NCI-H1105 treated with DMSO at 0.1 percent for 48 hours (cell line): ENCODE measurements at places on chromosomes 16 and 17.

DNA sequence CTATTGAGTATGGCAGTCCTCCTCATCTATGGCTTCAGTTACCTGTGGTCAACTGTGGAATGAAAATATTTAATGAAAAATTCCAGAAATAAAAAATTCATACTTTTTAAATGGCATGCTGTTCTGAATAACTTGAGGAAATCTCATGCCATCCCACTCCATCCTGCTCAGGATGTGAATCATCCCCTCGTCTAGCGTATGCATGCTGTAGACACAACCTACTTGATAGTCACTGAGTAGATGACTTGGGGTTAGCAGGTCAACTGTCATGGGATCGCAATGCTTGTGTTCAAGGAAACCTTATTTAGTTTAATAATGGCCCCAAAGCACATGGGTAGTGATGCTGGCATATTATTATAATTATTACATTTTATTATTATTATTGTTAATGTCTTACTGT lies 4.8 kb upstream of the VAC14 start:
- DNase-seq, result no peak

- DNase-seq, result no peak
Observed at GRCh38 chr17:61366076-61366714, 33.4 kb upstream of the TBX2 start.

- no peak for DNase-seq
Observed at GRCh38 chr17:71334048-71334751, 786.6 kb upstream of the SOX9 start.

- DNase-seq, result no peak
Observed at GRCh38 chr17:82231562-82232321, 2.9 kb downstream of the SLC16A3 start.

- DNase-seq, result no peak
Observed at GRCh38 chr17:77824780-77825280, 133.7 kb upstream of the TNRC6C start.

DNA sequence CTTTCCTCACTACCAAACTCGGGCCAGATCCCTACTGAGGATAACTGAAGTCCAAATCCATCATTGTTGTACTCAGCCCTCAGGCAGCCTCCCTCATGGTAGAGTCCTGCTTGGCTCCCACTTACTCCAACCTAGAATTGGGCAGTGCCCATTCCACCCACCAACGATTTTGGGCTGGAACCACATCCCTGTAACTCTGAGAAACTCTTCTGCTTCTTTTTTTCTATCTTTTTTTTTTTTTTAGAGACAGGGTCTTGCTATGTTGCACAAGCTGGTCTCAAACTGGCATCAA lies 1.2 kb downstream of the PRR14 start:
- no peak for DNase-seq

GRCh38 chr17:63699638-63700527 lies at the start of gene LIMD2:
Gene LIMD2, minus strand, starts transcription at chr17:63700125. Its CDS starts 827 bp downstream, at chr17:63699298.
- DNase-seq, result peak; percentile 49

GRCh38 chr17:39325528-39326240 lies 75.7 kb downstream of the FBXL20 start:
- no peak for DNase-seq

GRCh38 chr17:46862949-46863348 lies 11.6 kb downstream of the WNT9B start:
- DNase-seq, result no peak

- no peak for DNase-seq
Observed at GRCh38 chr16:10776280-10776679, 32.6 kb downstream of the NUBP1 start.

- no peak for DNase-seq
Observed at GRCh38 chr16:62137996-62138395, 101.8 kb upstream of the CDH8 start.

DNA sequence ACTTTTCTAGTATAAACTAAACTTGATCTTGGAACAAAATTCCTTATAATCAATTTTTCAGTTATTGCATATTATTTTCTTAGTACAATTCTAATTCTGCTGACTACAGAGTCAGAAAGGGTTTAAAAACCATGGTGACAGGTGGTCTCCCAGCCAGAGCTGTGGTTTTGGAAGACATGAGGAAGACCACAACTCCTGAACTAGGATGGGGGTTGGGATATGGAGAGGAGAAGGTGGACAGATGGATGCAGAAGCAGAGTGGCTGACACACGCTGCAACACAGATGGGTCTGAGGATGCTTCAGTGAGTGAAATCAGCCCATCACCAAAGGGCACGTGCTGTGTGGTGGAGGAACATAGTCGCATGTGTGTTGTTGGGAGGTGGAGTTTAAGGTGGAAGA lies 187.7 kb downstream of the LGALS9B start:
- no peak for DNase-seq

DNA sequence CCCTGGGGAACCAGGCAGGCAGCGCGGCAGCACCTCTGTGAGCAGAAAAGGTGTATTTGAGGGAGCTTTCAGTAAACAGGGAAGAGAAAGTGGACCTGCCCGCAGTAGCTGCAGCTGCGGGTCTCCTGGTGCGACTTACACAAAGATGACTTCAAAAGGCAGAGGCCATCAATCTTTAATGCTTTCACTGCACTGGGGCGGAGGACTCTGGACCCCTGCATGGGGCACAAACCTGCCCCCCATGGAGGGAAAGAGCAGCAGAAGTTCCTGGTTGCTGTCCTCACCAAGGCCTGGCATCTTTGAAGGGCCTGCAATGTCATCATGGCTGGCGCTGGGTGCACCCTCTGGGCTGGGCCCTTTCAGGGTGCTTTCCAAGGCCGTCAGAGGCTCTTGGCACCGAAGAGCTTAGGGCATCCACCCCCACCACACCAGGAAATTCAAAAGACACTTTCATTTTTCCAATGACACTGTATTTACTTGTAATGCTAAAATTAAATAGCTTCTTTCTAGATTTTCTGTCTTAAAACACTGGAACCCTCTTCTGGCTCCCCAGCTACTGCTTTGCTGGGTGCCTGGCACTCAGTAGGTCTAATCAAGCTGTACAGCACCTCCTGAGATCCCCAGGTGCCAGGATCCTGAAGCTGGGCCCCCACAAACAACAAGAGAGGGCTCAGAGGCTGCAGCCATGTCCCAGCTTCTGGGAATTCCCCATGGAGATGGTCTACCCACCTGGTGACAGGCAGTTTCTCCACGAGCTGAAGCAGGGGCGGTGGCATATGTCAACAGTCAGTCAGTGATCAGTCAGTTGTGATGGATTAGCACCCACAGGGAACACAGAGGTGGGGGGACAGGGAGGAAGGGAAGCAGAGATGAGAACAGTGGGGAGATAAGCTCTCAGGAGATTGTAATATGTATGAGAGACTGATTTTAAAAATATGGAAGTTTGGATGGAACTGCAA lies 2.1 kb upstream of the CACNG1 start:
- no peak for DNase-seq

DNA sequence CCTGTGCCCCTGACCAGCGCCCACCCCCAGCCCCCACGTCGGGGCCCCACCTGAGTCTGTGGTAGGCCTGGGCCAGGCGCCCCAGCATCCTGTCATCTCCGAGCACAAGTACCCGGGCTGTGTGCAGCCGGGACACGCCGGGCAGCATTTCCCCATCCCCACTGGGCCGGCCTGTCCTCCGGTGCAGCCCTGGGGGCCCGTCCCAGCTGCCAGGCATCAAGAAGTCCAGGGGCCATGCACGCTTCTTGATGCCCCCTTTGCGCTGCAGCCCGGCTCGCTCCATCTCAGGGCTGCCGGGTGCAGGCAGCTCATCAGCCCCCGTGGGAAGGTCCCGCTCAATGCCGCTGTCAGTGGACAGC lies 29.3 kb upstream of the MFSD6L start:
- no peak for DNase-seq

DNA sequence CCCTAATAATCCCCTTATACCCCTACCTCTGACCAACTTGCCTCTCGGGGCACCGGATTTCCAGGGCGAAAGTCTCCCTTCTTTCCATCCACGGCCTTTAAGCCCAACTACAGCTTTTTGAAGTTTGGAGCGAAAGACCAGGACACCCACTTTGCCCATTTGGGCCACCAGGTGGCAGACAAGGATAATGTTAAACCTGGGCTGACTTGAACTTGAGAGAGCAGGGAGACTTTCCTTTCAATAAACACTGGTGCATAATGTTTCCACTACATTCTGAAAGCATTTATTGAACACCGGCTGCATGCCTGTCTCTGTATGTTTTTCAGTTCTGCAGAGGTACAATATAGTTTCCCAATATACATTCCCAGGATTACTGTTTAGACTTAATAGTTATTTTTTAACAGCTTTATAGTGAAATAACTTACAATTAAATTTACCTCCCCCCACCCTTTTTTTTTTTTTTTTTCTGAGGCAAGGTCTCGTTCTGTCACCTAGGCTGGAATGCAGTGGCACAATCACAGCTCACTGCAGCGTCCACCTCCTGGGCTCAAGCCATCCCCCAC lies 6.9 kb upstream of the CES3 start:
- peak; percentile 42 for DNase-seq

DNA sequence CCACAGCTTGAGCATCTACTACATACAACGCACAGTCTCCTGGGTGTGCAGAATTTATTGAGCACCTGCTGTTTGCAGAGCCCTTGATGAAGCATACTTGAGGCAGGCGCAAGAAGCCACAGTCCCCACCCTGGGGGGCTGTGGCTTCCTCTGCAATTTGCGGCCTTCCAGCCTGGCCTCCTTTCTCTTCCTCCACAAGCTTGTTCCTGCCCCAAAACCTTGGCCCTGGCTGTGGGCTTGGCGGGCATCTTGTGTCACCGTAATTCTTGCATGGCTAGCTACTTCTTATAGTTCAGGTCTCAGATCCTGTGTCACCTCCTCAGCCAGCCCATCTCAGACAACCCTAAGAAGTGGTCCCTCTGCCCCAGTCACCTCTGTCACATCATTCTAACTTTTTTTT lies 43.9 kb upstream of the POLR3E start:
- no peak for DNase-seq

- no peak for DNase-seq
Observed at GRCh38 chr16:48047241-48047640, 108.6 kb downstream of the ABCC12 start.

DNA sequence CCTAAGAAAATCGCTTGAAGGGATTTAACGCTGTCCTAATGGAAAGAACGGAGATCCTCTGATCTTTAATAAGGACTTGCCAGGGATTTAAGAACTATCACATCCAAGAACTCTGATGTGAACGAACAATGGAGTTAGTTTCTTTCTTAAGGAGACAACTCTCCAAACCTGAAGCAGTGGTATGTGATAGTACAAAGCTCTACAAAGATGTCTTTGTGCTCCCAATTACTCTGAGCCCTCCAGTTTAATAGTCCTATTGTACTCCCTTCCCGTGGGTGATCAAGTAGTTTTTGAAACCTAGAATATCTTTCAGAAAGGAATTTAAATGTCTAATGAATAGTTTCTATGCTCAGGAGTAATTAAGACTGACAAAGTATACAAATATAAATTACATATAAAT lies 123.8 kb downstream of the FTO start:
- no peak for DNase-seq

- DNase-seq, result no peak
Observed at GRCh38 chr17:73323409-73324159, 11.8 kb upstream of the CDC42EP4 start.

GRCh38 chr17:56599566-56599965 lies 6.1 kb downstream of the NOG start:
- DNase-seq, result no peak

GRCh38 chr16:1846416-1846815 lies 19.4 kb downstream of the FAHD1 start:
- no peak for DNase-seq

GRCh38 chr17:15456972-15457722 lies 10.3 kb downstream of the CDRT4 start:
- DNase-seq, result no peak

GRCh38 chr16:60077861-60078260 lies 1343.7 kb upstream of the GOT2 start:
- DNase-seq, result no peak

DNA sequence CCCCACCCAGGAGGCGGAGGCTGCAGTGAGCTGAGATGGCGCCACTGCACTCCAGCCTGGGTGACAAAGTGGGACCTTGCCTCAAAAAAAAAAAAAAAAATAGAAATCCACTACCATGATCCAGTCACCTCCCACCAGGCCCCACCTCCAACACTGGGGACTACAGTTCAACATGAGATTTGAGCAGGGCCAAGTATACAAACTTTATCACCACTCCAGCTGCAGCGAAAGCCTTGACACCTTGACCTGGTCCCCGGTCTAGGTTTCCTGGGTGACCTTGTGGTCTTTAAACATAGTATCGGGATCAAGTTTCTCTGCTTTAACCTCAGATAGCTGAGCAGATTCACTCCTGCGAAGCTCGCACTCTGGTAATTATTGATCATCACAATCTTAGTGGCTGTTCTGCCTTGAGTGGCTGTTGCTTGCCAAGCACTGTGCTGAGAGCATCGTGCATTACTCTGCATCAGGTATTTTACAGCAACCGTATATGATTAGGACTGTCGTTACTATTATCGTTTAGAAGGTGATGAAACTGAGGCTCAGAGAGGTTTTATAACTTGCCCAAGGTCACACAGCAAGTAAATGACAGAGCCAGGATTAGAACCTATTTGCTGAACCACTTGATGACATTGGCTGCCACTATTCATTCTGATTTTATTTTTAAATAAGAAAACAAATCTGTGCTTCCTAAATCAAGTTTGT lies 50.3 kb upstream of the MEAK7 start:
- no peak for DNase-seq

DNA sequence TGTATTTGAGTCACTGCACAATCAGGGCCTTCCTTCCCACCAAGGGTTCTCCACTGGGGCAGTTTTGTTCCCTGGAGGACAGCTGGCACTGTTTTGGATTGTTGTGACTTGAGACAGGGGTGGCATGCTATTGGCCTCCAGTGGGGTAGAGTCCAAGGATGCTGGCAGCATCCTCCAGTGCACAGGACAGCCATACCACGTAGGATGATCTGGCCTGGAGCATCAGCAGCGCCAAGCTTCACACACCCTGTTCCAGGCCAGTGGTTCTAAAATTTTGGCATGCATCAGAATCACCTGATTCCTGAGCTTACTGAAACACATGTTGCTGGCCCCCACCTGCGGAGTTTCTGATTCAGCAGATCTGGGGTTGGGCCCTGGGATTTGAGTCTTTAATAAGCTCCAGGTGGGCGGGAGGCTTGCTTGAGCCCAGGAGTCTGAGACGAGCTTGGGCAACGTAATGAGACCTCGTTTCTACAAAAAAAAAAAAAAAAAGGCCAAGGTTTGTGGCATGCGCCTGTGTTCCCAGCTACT lies 83.2 kb downstream of the MGAT5B start:
- DNase-seq, result no peak

- DNase-seq, result no peak
Observed at GRCh38 chr17:63440127-63440769, 5.9 kb downstream of the CYB561 start.

GRCh38 chr17:10629706-10630105 lies 27.4 kb downstream of the MYH3 start:
- no peak for DNase-seq

GRCh38 chr16:80807906-80808305 lies 3.5 kb upstream of the CDYL2 start:
- no peak for DNase-seq
